Stimulated activated CD4-positive, alpha-beta T cell treated with anti-CD3 and anti-CD28 coated beads, Interleukin-15, amount 100 ng/mL, for 1 hour (primary cell): ENCODE measurements at places on chromosomes 5 and 9.

GRCh38 chr9:130997925-130998596 is 10.9 kb upstream of the LAMC3 start:
- DNase-seq, result no peak

DNA sequence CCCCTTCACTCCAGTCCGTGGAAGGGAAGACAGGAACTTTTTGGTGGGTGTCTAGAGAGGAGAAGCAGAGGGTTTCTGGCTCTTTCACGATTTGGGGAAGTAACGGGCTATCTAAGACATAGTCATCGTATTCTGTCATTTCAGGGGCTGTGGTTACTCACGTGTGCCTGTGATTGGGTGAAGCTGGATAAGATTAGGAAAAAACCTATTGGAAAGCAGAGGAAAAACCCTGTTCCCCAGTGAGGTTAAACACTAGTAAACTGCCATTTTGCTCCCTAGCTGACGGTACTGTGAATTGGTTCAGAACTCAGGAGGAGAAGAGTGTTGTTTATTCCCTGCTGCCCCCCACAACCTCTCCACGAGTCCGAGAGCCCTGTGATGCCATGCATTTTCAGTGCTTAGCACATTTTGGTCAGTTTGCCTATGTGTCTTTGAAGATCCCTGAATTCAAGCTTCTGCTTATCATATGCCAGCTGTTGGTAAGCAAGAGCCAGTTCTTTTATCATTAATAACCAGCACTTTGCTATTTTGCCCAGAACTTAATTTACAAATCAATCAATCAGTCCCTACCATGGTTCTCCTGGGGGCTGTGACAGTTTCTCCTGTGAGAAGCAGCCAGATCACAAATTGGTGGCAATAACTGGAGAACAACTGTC is 45.1 kb upstream of the ROR2 start:
- no peak for DNase-seq

GRCh38 chr9:112049811-112050516 is 125.1 kb downstream of the SUSD1 start:
- no peak for DNase-seq

DNA sequence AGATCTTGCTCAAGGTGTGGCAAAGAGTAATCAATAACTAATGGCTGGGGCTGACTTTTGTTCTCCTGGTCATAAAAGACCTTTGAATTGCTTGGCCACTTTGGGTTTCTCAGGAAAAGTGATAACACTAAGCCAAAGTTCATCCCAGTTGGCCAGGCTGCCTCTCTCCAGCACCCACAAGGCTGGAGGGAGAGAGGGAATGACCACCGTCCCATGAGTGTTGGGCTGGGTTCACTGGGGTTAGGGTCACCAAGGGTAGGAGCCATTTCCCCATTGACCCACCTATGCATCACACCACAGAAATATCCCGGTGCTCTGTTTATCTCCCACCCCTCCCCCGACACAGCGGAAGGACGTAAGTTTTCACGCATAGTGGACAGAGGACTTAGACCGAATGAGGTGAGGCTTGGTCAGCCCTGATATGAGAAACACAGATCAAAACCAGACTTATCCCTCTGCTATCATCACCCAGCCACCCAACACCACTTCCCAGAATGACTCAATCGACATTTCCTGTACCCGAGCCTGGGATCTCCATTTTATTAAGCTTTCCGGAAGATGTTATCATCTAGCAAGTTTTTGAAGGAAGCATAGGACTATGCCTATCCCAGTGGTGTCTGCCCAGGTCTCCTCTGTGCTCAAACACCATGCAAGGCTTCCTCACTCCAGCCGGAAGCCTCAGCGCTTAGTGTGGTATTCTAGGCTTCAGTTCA is 27.0 kb upstream of the PPARGC1B start:
- DNase-seq, result no peak

GRCh38 chr5:149546974-149547373 is 4.3 kb downstream of the CSNK1A1 start:
- DNase-seq, result no peak

- no peak for DNase-seq
Measured at GRCh38 chr5:4941957-4942830, 197.9 kb upstream of the ADAMTS16 start.

GRCh38 chr9:127905004-127905728 is 5.8 kb upstream of the ST6GALNAC6 start:
- DNase-seq, result no peak

- no peak for DNase-seq
Measured at GRCh38 chr5:67257077-67257476, 60.5 kb upstream of the CD180 start.

GRCh38 chr9:135152614-135153334 is 65.3 kb downstream of the OLFM1 start:
- DNase-seq, result no peak

DNA sequence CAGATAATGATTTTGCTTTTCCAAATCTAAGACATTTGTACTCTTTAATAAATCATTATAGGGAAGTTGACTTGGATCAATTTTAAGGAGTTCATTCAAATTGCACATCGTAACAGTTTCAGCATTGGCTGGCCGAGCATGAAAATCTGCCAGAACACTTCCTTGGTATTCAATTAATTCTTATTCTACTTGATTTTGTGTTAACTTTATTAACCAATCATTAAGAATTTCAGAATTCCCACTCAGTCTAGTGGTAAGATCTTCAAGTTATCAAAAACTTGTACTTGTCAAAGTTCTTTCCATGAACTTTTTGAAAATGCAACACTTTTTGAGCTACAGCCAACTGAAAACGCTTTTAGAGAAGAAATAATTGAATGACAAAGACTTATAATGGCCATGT is 565.8 kb downstream of the TLE1 start:
- no peak for DNase-seq

DNA sequence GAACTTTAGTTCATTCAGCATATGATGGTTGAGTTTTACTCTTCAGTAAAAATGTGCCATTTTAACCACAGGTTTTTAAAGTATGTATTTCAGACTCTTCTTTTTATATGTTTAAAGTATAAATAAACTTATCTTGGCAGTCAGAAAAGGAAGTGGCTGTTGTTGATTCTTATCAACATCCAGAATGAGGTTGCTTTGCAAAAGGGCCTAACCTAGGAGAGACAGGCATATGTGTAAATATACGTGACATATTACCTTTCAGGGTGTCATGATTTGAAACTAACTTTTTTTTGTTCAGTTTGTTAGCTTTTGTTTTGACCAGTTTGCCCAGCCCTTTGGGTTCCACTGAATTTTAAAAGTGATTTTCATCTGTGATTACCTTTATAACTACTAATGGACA is 7.4 kb downstream of the SMARCA2 start:
- DNase-seq, result no peak

GRCh38 chr9:38318759-38319495 is 73.6 kb upstream of the ALDH1B1 start:
- DNase-seq, result no peak

- DNase-seq, result no peak
Measured at GRCh38 chr5:10726913-10727517, 34.0 kb downstream of the DAP start.

- no peak for DNase-seq
Measured at GRCh38 chr5:159817262-159818029, 98.8 kb upstream of the ADRA1B start.

DNA sequence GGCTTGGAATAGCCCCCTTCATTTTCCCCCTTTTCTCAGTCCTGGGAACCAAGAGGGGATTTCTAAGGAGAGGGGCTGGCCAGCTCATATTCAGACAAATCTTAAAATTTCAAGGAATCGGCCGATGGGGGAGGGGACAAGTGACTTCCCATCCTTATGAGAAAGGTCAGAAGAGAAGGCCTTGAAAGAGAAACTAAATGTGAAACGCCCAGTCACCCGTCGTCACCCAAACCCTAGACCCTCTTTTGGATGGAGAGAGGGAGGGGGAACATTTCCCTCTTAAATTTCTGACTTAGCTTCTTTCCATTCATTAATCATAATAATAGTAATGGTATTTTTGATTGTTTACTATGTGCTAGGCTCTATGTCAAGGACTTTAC is 850 bp upstream of the CCL19 start:
- no peak for DNase-seq

- no peak for DNase-seq
Measured at GRCh38 chr5:96257904-96258303, 175.1 kb downstream of the PCSK1 start.
